ENCODE measurements at places on chromosomes 11 and 22.

DNA sequence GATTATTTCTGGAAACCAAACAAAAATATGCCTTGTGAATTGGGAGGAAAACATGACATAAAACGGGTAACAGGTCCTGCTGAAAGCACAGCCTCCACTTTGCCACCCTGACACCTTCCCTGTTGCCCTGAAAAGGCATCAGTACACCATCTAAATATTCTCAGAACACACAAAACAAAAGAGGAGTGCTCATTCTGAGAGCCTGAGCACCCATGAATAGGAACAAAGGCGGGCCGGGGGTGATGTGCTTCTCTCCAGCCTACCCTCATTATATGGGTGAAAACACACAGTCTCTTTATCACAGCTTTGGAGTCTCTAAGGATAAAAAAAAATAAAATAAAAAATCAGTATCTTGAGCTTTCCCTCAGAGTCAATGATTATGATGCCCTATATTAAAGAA lies 19.7 kb downstream of the SCUBE2 start:
- no peak for DNase-seq

DNA sequence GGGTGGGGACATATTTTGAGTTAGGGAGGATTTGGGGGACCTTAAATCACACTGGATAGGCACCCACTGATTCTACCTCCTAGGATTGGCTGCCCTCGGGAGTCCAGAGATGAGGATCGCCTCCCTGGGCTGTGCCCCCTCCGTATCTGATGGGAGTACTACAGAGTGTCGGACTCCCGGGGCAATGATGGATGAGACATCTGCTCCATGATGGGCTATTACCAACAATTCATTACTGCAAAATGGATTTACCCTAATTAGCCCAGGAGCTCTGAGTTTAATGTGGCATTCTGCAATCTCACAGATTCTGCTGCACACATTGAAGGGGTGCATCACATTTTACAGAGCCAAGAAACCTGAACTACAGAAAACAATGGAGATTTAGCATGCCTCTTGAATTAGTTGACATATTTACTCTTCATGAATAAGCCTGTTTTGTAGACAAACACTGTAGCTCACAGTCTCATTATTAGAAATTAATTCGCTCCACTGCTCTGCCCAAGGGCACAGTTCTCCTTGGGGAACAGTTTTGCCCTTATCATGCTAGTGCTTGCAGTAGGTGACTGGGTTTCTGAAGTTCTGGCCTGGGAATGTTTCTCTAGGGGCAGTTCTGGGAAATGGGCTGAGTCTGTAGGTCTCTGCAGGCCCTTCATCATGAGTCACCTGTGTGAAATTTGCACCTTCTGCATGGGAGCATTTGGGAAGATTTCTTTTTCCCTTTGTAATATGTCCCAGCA lies 217.1 kb upstream of the PLET1 start:
- DNase-seq, result no peak

DNA sequence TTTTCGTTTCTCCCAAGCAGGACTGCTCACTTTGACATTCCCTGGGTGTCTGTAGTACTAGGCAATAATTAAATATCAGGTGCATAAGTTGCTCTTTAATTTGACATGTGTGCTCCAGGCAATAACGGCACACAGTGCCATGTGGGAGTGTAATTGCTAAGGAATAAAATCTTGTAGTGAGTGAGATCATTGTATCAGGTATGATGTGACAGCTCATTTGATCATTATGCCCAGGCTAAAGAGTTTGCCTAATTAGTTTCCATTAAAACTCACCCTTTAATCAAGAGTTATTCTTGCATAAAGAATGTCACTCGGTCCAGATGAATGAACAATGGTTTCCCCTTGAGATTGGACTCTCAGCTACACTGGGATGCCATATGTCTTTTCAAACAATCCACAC lies 220.0 kb downstream of the INSC start:
- DNase-seq, result no peak

GRCh38 chr11:12889243-12889642 lies 119.9 kb upstream of the RASSF10 start:
- DNase-seq, result peak; percentile 20

GRCh38 chr22:45067731-45068130 lies 57.9 kb upstream of the PHF21B start:
- DNase-seq, result no peak

GRCh38 chr11:16926883-16927626 lies 87.2 kb downstream of the PLEKHA7 start:
- DNase-seq, result peak; percentile 47

- DNase-seq, result no peak
Observed at GRCh38 chr11:40223596-40224330, 1235.7 kb downstream of the LRRC4C start.

GRCh38 chr11:110000031-110000502 lies 93.1 kb upstream of the ZC3H12C start:
- peak; percentile 82 for DNase-seq

GRCh38 chr11:130849215-130849568 lies 67.1 kb downstream of the SNX19 start:
- DNase-seq, result no peak

DNA sequence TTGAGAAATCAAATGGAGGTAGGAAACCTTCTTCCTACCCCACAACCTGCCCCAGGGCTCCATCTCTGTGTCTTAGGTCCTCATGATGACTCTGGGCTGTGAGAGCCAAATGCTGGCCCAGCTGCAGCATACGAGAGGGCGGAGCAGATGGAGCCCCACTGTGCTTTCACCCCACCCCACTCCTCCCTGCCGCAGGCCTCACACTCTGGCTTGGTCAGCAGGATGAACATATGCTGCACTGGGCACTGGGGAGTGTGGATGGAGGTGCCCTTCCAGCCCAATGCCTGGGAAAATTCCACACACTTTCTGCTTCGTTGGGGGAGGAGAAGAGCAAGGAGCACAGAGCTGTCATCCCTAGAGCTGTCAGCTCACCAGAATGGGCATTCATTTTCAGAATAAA lies 271.6 kb upstream of the CADM1 start:
- no peak for DNase-seq

DNA sequence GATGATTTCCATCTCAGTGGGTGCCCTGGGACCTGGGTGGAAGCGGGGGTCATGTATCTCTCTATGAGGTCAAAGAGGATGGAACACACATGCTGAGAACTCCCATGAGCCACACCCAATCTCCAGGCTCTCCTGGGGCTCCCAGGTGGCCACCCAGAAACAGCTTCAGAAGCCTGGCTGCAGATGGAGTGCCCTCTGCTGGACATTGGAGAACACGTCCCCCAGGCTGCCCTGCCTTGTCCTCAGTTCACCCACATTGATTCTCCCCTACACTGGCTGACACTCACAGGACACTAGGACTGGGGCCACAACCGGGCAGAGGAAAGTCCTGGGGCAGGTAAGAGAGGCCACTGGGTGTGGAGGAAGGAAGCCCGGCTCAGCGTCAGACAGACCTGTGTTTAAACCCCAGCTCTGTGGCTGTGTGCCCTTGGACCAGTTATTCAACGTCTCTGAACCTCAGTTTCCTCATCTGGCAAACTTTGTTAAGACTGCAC lies 4.5 kb upstream of the NOL12 start:
- peak; percentile 90 for DNase-seq

DNA sequence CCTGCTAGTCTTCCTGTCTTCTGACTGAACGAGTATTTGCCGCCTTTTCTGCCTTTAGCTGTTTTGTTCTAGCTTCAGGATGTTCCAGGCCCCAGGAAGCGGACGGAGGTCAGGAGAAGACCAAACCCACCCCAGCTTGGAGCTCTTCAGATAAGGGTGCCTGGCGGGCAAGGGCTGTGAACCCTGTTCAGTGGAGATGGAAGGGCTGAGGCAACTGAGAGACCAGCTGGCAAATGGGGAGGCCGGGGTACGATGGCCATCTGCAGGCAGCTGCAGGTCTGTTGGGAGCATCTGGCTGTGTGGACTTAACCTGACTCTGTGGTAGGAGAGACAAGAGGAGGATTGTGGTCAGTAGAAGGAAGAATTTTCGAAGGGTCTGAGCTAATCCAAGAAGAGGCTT lies 95.6 kb downstream of the CHST1 start:
- no peak for DNase-seq

DNA sequence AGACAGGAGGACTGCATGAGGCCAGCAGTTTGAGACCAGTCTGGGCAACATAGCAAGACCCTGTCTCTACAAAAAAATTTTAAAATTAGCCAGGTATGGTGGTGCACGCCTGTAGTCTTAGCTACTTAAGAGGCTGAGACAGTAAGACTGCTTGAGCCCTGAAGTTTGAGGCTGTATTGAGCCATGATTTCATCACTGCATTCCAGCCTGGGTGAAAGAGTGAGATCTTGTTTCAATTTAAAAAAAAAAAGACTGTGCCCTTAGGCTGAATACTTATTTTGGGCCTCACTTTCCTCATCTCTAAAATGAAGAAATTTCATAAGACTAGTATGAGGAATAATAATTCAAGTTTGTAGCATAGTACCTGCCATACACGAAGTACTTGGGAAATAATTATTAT lies 6.9 kb downstream of the AQP11 start:
- DNase-seq, result no peak

DNA sequence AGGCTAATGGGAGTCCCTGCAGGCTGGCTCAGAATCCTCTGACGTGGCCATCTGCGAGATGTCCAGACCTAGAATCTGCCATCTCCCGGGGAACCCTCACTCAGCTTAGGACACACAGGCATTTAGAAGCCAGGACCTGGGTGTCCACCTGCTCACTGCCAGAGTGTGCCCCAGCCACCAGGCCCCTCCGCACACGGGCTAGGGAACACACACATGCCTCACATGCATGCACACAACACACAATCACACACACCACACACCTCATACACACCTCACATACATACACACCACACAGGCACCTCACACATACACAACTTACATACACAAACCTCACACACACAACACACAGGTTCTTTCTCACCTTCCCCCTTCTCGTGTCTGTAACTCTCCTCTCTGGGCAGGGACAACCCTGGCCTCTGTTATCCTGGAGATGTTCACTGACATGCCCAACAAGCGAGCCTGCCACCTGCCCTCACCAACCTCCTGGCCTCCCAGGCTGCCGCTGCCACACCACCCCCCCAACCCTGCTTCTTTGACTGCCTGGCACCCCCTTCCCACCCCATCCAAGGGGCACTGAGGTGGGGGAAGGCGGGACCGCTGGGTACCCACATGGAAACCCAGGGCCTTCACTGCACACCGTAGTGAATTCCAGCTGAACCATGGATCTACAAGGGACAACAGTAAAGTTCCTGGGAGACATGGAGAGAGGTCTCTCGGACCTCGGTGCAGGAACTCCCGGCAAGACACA lies 38.1 kb downstream of the GNB1L start:
- no peak for DNase-seq

- DNase-seq, result peak; percentile 73
Observed at GRCh38 chr11:35617687-35618496, at the start of gene FJX1. Gene FJX1 (plus strand): TSS chr11:35618460. CDS start chr11:35618637, 177 bp downstream.

GRCh38 chr11:59221441-59221840 lies 8.7 kb upstream of the MPEG1 start:
- no peak for DNase-seq

Data from hematopoietic multipotent progenitor cell treated with erythropoietin and hydrocortisone succinate and interleukin-3 and kit ligand, for 4 days (in vitro differentiated cells).